Activated CD8-positive, alpha-beta memory T cell treated with anti-CD3 and anti-CD28 coated beads, Interleukin-2, amount 50 U/mL, for 4 hours (primary cell): ENCODE measurements at places on chromosomes 12 and 14.

DNA sequence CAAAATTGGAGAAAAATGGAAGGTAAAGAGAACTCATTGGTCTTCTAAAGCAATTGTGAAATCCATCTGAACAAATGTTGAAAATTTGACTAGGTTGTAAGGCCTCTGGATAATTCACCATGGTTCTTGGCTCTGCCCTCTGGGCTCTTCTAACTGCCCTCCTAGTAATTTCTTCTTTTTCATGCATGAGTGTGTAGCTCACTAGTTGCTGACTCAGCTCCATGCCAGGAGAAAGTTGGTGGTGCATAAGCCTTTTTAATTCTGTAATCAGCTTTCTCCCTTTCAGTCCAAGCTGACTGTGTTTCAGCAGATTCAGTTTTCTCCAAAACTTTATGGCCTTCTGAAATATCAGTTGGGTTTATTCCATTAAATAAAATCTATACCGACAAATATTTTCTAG is 877.8 kb upstream of the ATXN7L3B start:
- no peak for DNase-seq

DNA sequence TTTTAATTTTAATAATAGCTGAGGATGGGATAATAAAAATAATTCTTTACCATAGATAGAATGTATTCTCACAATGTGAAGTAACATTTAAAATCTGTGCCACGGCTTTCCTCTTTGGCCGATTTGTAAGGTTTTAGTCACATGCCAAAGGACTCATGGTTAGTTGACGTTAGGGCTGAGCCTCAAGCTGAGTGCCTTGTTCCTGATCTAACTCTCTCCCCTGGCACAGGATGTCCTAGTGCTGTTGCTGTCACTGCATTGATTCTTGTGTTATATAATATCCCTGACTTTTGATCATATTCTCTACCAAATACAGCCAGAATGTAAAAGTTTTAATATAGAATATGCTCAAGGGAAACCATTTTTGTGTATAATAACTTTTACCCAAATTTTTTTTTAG is 144.3 kb downstream of the PELI2 start:
- DNase-seq = no peak

DNA sequence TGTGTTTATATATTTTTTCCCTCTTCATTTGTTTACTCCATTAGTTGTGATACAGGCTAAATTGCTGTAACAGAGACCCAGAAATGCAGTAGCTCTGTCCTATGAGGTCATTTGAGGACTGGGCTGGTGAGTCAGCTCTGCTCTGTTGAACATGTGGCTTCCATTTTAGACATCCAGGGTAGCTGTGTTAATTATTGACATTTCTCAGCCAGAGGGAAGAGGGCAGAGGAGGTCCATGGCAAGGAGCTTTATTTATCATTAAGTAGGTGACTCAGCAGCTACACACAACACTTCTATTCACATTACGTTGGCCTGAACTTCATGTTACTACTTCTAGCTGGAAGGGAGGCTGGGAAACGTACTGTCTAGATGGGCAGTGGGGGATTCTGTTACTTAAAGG is 85.4 kb downstream of the PTCSC3 start:
- DNase-seq = no peak

GRCh38 chr12:115794659-115795081 is 482.8 kb downstream of the MED13L start:
- no peak for DNase-seq

DNA sequence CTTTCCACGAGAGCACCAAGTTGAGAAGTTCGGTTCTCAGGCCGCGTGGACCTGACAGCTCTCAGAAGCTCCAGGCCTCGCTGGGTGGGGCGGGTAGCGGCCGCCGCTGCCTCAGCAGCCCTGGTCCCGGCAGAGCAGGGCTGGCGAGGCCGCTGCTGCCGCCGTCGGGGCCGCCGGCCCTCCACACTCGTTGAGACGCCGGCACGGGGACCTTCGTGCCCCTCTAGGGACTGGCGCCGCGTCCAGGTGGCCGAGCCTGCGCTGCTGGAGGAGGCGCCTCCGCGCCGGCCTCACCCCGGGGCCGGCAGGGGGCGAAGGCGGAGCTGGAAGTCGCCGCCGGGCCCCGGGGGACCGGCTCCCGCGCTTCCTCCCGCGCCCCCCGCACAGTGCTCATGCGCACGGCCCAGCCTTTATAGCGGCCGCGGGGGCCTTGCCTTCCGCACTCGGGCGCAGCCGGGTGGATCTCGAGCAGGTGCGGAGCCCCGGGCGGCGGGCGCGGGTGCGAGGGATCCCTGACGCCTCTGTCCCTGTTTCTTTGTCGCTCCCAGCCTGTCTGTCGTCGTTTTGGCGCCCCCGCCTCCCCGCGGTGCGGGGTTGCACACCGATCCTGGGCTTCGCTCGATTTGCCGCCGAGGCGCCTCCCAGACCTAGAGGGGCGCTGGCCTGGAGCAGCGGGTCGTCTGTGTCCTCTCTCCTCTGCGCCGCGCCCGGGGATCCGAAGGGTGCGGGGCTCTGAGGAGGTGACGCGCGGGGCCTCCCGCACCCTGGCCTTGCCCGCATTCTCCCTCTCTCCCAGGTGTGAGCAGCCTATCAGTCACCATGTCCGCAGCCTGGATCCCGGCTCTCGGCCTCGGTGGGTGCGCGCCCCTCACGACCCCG is at the start of gene COCH:
COCH (plus strand) TSS at position 440 of the 879 bp plus-strand sequence; CDS start at position 820, 380 bp downstream.
- DNase-seq = peak; percentile 22

DNA sequence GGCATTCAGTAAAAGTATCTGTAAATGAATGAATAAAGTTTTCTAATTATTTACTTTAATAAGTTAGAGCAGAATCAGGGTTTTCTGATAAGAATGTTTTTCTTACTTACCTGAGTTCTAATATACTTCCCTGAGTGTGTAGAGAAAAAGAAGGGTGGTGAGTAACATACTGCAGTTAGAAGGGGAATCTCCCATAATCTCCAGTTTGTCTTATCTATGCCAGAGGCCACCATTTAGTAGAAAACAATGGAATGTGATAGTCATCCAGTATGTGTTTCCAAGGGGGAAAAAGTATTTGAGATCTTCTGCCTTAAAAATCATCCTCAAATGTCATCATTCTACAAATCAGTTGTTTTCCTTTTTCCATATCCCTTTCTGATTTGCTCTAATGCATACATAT is 56.5 kb upstream of the PAWR start:
- DNase-seq = no peak

DNA sequence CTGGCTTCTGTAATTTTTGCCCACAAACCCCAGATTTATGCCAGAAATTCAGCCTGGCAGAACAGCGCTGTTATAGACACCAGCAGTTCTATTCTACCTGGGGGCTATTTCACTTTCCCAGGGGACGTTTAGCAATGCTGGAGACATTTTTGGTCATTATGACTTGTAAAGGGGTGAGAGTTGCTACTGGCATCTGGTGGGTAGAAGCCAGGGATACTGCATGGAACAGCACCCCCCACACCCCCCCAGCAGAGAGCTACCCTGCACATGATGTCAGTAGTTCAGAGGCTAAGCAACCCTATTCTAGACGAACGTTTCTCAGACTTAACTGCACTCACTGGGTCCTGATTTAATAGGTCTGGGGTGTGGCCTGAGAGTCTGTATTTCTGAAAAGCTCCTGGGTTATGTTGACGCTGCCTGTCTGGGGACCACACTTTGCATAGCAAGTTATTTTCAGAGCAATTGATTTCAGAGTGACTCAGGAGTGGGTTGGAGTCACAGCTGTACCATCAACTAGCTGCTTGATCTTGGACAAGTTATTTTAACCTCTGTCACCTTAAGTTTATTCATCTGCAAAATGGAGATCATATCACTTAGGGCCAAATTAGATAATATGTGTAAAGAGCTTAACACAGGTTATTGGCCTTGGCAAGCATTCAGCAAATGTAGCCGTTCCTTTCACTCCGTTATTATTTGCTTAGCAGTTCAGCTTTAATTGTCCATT is 48.5 kb downstream of the CHST11 start:
- DNase-seq = no peak

DNA sequence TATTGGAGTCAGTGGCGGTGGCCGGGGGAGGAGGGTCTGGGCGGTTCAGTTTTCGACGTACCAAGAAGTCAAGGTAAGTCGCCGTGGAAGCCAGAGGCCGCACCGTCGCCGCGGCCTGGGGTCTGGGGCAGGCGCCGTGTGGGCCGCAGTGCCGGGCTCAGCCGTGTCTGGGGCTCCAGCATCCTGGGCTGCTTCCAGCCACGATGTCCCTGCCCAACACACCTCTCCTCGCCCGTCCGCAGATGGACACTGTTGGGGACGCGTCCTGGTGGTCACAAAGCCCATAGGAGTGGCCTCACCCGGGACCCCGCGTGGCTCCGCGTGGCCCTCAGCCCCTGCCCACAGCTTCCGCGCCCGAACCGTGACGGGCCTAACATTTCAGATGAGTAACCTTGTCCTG is 59.1 kb downstream of the FBRSL1 start:
- DNase-seq = no peak

DNA sequence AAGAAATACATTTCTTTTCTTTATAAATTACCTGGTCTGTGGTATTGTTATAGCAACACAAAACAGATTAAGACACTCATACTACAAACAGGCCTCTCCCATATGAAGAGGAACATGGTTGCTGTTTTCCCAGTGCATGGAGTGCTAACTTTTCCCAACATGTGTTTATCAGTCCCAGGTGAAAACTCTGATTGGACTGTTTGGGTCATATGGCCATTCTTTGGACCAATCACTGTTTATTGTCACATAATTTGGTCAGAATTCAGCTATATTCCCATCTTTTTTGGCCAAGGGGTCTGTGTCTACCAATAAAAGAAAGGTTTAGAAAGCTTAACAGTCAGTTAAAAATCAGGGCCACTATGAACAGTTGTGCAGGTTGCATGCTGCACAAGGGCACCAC is 35.4 kb upstream of the CCDC60 start:
- DNase-seq = no peak

GRCh38 chr12:89689306-89689705 is 19.3 kb downstream of the ATP2B1 start:
- no peak for DNase-seq

GRCh38 chr12:4975574-4975973 is 65.9 kb downstream of the KCNA1 start:
- no peak for DNase-seq

DNA sequence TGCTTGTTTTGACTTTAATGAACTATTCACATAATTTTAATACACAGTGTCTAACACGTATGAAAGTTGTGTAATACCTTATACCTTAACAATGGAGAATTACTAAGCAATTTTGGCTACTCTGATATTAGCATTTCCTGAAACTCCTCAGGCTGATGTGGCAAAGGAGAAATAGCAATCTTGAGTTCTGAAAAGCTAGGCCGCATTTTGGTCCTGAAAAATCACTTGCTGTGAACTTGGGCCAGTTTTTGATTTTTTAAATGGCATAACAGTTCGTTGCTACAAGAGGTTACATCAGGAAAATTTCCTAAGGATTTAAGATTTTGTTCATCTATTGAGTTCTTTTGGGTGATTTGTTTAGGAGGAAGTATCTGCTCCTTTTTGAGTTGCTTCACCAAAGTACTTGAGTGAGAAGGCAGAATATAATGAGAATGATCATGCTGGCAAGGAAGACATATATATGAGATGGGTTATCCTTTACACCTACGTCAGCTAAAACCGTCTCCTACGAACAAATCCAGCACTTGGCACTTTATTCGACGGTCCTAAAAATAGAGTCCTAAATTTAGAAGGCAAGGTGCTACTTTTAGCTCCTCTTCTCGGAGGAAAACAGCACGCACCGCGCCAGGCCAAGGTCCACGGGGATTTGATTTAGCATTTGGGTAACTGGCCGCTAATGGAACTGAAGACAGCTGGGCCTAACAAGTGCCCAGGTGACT is 32.2 kb downstream of the MIA2 start:
- no peak for DNase-seq

GRCh38 chr14:100824901-100825712 is 811 bp upstream of the MEG3 start:
- DNase-seq = no peak
